Memory B cell (primary cell): ENCODE measurements at places on chromosomes 4 and X.

GRCh38 chr4:163598028-163598427 is 103.5 kb downstream of the TMA16 start:
- no peak for DNase-seq

- no peak for DNase-seq
Measured at GRCh38 chrX:13069771-13070416, 25.5 kb upstream of the FAM9C start.

GRCh38 chrX:13387666-13388494 is 68.0 kb upstream of the ATXN3L start:
- no peak for DNase-seq

GRCh38 chr4:158316264-158316663 is 106.0 kb downstream of the TMEM144 start:
- DNase-seq, result no peak

- DNase-seq, result no peak
Measured at GRCh38 chr4:123744664-123745290, 348.2 kb downstream of the SPRY1 start.

DNA sequence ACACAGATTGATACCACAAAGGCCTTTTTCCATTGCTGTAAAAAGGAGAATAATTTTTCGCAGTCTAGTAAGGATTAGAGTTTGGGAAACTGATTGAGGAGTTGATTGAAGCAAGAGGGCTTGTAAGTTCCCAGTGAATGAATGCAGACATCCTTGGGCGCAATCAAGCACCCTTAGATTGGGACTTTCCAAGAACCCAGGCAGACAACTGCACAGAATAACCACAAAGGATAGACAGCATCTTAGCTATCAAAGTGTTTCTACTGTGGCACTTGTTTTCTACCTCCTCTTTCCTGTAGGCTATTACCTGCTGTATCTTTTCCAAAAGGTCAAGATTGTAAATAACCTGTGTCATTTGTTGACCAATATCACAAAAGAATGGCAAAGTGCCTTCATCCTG is 2.6 kb downstream of the COX18 start:
- no peak for DNase-seq

DNA sequence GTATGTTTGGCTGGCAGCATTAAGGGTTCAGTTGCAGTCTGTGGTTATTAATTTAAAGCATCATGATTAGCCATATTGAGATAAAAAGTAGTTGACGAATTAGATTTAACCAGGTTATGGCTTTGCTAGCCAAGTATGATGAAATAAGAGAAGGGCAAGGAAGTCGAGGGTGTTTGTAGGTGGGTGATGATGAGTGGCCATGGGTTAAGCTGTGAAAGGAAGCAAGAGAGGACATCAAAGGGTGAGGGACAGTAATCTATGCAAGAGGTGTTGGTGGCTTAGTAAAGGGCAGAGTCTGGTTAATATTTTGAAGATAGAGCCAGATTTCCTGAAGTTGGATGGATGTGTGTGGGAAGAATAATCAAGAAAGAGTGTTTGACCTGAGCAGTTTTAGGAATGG is 44.5 kb downstream of the STIM2 start:
- DNase-seq, result no peak

DNA sequence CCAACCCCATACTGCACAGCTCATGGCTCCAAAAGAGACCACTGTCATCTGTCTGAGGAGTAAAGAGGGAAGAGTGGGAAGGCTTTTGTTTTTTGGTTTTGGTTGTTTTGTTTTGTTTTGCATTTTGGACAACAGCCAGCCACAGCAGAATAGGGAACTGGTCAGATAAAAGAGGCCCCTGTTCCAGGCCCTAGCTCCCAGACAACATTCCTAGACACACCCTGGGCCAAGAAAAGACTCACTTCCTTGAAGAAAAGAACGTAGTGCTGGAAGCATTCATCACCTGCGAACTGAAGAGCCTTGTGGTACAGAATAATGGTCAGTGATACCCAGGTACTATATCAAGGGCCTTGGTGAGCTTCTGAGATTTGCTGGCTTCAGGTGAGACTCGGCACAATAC is 619.4 kb upstream of the SPANXN1 start:
- no peak for DNase-seq

DNA sequence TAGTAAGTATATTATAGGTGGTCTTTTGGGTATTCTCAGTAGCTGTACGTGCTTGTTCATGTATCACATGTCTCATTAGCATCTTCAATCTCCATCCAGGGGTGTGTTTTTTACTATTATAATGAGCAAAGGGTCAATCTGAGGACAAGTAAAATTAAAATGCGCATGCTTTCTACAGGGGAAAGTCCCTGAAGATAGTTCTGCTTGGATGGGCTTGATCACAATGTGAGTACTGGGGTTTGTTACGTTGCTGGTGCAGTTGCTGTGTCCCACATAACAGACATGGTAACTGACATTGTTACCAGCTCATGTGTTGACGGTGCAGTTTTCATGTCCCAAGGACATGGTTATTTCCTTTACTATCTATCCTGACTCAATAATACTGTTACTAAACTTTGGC is 65.9 kb downstream of the UCHL1 start:
- no peak for DNase-seq

DNA sequence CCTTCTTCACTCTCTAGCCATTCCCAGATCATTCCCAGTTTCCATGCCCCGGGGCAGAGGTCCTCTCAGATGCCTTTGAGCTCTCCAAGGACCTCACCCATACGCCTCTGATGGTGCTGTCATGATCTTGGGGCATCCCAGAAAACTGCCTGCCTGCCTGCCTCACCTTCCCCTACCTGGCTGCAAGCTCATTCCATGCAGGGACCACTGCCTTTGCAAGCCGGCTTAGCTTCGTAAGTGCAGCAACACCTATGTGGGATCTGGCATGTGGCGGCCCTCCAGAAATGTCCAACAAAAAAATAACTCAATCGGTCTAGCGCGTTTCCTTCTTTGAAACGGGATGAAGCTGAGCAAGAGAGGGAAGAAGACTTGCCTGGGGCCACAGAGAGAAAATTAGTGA is 53.0 kb downstream of the C4orf50 start:
- DNase-seq, result no peak

GRCh38 chr4:159460371-159460770 is 357.5 kb downstream of the RAPGEF2 start:
- no peak for DNase-seq

DNA sequence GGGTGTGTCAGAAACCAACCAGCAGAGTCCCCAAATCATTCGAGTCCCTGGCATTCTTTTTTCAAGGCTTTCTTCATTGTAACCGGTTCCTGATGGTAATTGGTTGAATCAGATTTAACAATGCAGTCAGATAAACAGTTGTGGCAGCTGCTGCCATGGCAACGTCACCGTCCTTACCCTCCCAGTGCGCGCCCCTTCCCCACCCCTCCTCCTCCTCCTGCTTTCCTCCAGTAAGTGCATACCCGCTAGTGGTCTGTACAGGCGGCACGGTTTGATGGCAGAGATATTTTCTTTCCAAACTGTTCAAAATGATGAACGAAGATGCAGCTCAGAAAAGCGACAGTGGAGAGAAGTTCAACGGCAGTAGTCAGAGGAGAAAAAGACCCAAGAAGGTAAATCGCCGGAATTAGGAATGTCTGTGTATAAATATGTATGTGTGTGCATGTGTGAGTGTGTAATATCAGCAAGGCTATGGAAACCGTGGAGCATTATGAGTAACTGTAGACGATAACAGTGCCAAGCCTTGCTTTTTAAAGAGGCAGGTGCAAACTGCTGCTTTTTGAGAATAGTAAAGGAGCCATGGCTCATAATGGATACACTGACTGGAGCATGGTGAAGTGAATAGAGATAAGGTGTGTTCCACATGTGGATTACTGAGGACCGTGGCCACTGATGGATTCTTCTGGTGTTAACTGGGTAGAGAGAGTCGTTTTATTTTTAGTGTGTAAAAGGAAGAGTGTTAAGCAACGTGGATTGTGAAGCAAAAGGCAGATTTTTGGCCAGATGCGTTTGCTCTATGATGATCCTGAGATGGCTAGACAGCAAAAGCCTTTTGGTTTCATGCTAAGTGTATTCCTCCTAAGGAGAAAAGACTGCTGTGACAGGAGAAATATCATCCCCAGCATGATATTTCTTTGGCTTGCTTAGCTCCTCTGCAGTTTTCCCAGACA is at the start of gene ANK2:
Gene ANK2, plus strand, starts transcription at position 233 of the 950 bp plus-strand sequence. Its CDS starts 76 bp downstream, at position 309.
- DNase-seq, result no peak

GRCh38 chr4:185421366-185422124 is 4.2 kb downstream of the UFSP2 start:
- no peak for DNase-seq

GRCh38 chrX:50036426-50036825 is 114.0 kb downstream of the CLCN5 start:
- DNase-seq, result no peak

- DNase-seq, result no peak
Measured at GRCh38 chr4:136336479-136336878, 1195.8 kb downstream of the PCDH18 start.

- DNase-seq, result no peak
Measured at GRCh38 chr4:102598086-102598761, 97.1 kb downstream of the NFKB1 start.

- no peak for DNase-seq
Measured at GRCh38 chr4:106450249-106450648, 81.7 kb upstream of the GIMD1 start.

DNA sequence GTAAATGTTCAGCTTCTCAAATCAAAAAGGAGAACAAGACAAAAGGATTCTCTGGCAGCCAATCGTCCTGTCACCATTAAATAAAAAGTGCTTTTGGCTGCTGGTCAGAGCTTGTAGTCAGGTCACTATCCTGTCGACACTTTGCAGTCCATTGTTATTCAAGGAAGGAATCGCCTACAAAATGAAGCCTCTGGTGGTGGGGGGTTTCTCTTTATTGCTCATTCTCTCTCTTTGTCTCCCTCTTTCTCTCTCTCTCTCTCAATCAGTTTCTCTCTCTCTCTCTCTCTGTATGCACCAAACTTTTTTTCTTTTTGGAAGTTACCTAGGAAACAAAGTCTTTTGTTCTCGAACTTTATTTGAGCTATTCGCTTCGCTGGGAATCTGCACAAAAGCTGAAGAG is 17.6 kb upstream of the SCML1 start:
- no peak for DNase-seq

DNA sequence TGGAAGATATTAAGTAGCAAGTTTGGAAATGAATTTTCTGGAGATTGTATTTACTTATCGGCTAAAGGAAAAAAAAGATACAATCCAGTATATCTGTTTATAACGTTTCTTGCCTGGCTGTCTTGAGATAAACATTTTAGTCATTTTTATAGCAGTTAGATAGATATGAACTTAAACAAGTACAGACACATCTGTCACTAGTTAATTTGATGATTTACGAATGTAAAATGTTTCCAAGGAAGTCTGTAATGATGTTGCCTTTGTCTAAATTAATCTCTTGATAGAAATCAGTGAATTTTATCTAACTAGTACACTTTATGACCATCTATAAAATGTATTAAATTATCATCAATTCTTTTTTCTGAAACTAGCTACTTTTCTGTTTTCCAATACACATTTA is 5.7 kb downstream of the BMPR1B start:
- DNase-seq, result no peak

- no peak for DNase-seq
Measured at GRCh38 chrX:132199941-132200340, 19.3 kb downstream of the RAP2C start.

DNA sequence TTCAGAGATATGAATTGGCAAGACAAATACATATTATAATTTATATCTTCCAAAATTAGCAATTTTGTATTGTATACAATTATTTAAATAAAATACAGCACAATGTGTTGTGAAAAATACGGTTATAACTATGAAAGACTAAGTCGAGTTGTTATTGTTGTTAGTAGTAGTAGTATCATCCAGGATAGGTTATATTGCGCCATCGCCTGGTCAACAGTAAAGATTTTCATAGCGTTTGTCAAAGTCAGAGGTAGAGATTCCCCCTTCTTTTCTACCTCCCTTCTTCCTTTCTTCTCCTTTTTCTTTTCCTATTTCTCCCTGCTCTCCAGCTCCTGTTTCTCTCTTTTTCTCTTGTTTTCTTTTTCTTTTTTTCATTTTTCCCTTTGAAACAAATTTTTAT is 499.1 kb upstream of the EPHA5 start:
- no peak for DNase-seq

DNA sequence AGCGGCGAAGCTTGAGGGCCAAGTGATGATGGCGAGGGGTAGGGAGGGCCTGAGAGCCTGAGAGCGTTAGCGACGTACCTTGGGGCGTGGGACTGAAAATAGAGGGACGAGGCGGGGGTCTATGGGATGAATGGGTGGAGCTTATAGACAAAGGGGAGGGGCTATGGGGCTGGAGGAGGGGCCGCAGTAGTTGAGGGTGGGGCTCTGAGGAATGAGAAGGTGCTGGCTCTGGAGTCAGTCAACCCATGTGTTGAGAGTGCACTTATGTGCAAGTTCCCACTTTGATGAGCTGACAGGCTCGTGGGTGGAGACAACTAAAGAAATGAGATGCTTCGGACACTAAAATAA is 488 bp downstream of the TBC1D25 start:
- DNase-seq, result peak; percentile 63

DNA sequence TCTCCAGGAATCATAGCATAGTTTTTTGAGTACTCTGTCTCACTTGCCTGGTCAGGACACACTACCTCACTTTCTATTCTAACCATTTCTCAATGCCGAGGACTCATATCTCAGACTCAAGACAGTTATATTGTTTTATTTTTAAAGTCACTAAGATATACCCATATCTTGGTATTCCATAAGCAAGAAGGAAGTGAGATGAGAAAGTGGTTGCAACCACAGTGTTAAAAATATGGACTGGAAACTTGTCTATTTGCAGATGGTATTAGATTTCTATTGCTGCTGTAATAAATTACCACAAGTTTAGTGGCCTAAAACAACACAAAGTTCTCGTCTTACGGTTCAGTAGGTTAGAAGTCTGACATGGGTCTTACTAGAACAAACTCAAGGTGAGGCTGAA is 344.8 kb upstream of the MAGEB2 start:
- DNase-seq, result no peak

GRCh38 chrX:19811807-19812604 is 75.4 kb downstream of the SH3KBP1 start:
- DNase-seq, result no peak

DNA sequence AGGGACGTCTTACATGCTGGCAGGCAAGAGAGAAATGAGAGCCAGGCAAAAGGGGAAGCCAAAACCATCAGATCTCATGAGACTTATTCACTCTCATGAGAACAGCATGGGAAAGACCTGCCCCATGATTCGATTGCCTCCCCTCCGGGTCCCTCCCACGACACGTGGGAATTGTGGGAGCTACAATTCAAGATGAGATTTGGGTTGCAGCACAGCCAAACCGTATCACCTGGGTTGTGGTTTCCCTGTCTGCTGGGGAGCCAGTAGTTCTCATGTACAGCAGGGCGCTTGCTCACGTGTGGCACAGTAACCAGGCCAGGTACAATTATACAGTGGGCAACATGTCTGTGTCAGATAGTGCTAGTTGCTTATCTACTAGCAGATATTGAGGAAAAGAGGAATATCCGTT is 11.1 kb upstream of the RS1 start:
- no peak for DNase-seq

DNA sequence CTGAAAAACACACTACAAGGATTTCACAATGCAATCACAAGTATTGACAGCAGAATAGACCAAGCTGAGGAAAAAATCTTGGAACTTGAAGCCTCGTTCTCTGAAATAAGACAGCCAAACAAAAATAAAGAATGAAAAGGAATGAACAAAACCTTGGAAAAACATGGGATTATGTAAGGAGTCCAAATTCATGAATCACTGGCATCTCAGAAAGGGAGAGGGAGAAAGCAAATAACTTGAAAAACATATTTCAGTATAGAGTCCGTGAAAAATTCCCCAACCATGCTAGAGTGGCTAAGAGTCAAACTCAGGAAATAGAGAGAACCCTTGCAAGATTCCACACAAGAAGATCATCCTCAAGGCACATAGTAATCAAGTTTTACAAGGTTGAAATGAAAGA is 178.5 kb upstream of the CTSO start:
- DNase-seq, result no peak
